ENCODE measurements at places on chromosomes 4 and X.

GRCh38 chr4:80206111-80206510, 8.8 kb downstream of the PRDM8 start:
- peaks cover 5% of the 10 kb centered on the region for H3K36me3 ChIP-seq
- no peak for DNase-seq
- peaks cover 30% of the 10 kb centered on the region for H3K27me3 ChIP-seq

DNA sequence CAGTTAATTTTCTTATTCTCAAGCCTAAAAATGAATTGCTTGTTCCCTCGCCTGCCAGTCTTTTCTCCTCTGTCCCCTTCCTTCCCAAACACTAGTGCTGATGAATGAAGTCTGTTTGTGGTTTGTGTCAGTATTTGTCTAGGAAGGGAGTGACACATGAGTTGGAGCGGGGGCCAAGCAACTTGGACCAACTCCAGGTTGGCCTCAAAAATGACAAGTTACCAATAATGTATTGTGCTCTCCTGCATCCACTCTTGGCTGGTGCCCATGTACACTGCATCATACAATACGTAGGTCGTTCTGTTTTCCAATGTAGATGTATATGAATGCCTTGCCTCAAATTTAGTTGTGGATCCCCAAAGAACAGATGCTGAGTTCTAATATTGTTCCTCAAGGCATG, 223.0 kb upstream of the GPC4 start:
- H3K27me3 ChIP-seq = no peaks in the 10 kb centered on the region
- H3K4me3 ChIP-seq = no peak overlapping the region
- DNase-seq = no peak
- H3K27ac ChIP-seq = no peak overlapping the region
- no peaks in the 10 kb centered on the region for H3K36me3 ChIP-seq
- H3K4me1 ChIP-seq = no peaks in the 10 kb centered on the region

DNA sequence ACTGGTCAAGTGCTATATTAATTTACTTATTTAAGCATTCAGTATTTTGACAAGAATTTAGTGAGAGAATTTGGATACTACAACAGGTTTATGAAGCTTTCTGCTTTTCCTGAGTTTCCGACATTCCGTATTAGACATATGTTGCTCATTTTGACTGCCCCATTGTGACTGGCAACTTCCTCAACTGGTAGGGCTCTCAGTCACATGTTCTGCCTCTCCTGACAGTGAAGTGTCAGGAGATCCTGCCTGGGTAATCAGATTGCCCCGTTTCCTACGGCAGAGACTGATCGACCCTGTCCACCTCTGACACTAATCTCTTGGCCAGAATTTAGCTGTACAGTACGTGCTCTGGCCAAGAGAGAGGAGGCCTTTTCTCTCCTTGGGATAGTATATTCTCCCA, 49.5 kb downstream of the CLNK start:
- no peaks in the 10 kb centered on the region for H3K36me3 ChIP-seq
- no peak overlapping the region for H3K4me3 ChIP-seq
- H3K27me3 ChIP-seq = peaks cover 7% of the 10 kb centered on the region

GRCh38 chrX:109954955-109955354, 48.0 kb upstream of the TMEM164 start:
- H3K36me3 ChIP-seq = no peaks in the 10 kb centered on the region
- H3K27me3 ChIP-seq = no peaks in the 10 kb centered on the region
- peaks cover 29% of the 10 kb centered on the region for H3K4me1 ChIP-seq
- DNase-seq = no peak
- H3K27ac ChIP-seq = no peak overlapping the region

- no peak overlapping the region for H3K4me3 ChIP-seq
- H3K27me3 ChIP-seq = no peaks in the 10 kb centered on the region
- no peak for DNase-seq
- no peaks in the 10 kb centered on the region for H3K4me1 ChIP-seq
- H3K36me3 ChIP-seq = no peaks in the 10 kb centered on the region
Measured at GRCh38 chr4:16775411-16776154, 122.9 kb downstream of the LDB2 start.

Measured in activated CD8-positive, alpha-beta T cell treated with anti-CD3 and anti-CD28 coated beads, Interleukin-2, amount 10 ng/mL, durations not matched to agents 7 days and 5 days (primary cell).